ENCODE measurements at places on chromosomes 4 and X.

GRCh38 chr4:65391814-65392213, 278.5 kb downstream of the EPHA5 start:
- no peak for DNase-seq

GRCh38 chr4:4504783-4505182, 37.1 kb downstream of the STX18 start:
- no peak for DNase-seq

DNA sequence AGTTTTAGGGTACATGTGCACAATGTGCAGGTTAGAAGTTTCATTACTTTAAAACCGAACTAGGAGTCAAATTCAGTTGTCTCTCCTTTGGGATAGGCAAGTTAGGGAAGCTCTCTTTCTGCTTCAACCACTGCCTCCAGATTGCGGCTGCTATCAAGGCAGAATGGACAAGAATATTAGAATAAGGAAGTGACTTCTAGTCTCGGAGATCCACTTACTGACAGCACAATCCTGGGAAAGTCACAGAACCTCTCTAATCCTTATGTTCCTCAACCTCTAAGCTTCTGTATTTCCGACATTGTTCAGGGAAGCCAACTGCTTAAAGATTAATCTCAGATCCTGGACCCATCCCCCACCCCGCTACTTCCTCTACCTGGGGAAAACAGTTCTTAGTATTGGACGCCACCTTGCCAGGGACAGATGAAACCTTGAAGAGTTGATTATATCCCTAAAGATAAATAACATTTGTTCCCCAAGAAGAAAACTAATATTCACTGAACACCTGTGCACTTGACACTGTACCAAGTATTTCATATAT, 2.1 kb downstream of the NUP62CL start:
- no peak for DNase-seq

- no peak for DNase-seq
Observed at GRCh38 chr4:58453956-58454355, 1343.8 kb upstream of the IGFBP7 start.

GRCh38 chr4:27635936-27636913, 775.6 kb downstream of the STIM2 start:
- no peak for DNase-seq

GRCh38 chr4:98828801-98829200, 100.1 kb downstream of the EIF4E start:
- peak; percentile 8 for DNase-seq

- DNase-seq = no peak
Observed at GRCh38 chrX:119251386-119251785, 15.3 kb downstream of the PGRMC1 start.

DNA sequence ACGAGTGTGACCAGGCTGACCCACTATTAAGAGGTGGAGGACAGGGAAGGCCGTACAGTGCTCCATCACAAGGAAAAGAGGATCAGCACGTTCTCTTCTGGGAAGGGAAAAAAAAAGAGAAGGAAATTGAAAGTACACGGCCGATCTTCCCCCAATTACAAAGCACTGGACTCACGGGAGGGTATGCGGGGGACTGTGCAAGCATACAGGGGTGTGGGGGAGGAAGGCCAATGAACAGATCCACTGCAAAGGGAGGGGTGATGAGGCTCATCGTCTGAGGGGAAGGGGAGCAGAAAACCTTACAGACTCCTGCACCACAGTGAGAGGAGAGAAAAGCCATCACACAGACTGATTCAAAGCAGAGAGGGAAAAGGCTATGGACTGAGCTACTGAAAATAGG, 1.1 kb downstream of the ELK1 start:
- DNase-seq = no peak

GRCh38 chr4:123841447-123842121, 445.0 kb downstream of the SPRY1 start:
- DNase-seq = no peak

- DNase-seq = no peak
Observed at GRCh38 chrX:20015422-20015821, 24.6 kb upstream of the BCLAF3 start.

- DNase-seq = no peak
Observed at GRCh38 chrX:21883258-21883657, 27.5 kb downstream of the YY2 start.

- no peak for DNase-seq
Observed at GRCh38 chrX:153505361-153505760, 10.6 kb downstream of the BGN start.

GRCh38 chr4:61200916-61201526, 895 bp downstream of the ADGRL3 start:
- DNase-seq = no peak

DNA sequence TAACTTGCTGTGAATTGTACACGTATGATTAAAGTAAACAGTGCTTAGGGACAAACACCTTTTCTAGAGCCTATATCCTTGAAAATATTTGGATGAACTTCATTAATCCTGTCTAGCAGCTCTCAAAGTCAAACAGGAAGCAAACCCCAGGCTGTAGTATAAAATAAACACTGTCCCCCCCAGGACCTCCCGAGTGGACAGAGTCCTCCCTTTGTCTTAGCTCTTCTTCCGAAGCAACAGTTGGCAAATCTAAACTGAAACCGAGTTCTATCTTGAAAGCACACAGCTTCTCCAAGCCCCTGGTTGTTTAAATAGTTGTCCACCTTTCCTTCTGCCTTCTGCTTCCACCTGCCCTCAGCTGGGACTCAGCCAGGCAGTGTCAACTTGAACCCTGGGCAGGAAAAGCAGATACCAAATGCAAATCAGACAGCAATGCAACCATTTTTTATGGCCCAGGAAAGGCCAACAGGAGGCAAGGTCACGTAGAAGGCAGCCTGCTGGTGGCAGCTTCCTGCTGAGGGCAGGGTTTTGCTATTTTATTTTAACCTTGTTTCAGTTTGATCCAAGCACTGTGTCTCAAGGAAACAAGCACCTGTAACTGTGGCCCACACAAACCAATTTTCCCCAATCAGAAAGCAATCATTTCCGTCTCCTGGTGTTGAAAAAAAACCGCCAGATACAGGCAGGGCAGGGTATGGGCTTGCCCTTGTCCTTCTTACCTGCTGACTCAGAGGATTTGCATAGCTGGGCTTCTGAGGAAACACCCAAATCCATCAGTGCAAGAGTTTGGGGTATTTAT, 110.3 kb upstream of the KIT start:
- no peak for DNase-seq

DNA sequence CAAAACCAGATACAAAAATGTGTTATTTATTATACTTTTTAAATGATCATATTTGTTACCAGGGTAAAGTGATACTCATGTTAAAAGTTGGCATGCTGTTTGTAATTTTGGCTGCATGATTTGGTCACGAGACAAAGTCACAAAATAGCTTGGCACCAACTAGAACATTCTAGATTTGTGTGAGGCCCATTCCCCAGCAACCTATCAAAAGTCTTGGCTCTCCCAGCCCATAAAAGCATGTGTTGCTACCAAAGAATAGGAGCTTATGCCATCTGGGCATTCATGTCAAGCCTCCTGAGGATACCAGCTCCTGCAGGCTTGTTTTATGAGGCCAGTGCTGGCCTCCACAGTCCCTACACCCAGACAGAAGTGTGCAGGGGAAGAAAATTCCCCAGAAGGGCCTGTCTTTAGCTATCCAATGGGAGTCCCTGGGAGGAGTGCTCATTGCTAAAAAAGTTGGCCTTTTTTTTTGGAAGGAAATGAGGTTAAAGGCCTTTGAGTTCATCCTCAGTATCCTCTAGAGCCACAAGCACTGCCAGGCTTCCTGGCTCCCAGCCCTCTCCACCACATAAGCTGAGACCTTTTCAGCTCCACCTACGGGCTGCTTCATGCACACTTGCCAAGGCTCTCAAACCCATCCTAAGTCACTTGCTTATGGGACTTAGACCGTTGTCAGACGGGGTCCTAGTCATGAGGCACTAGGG, 211.9 kb upstream of the EOLA2 start:
- DNase-seq = no peak

DNA sequence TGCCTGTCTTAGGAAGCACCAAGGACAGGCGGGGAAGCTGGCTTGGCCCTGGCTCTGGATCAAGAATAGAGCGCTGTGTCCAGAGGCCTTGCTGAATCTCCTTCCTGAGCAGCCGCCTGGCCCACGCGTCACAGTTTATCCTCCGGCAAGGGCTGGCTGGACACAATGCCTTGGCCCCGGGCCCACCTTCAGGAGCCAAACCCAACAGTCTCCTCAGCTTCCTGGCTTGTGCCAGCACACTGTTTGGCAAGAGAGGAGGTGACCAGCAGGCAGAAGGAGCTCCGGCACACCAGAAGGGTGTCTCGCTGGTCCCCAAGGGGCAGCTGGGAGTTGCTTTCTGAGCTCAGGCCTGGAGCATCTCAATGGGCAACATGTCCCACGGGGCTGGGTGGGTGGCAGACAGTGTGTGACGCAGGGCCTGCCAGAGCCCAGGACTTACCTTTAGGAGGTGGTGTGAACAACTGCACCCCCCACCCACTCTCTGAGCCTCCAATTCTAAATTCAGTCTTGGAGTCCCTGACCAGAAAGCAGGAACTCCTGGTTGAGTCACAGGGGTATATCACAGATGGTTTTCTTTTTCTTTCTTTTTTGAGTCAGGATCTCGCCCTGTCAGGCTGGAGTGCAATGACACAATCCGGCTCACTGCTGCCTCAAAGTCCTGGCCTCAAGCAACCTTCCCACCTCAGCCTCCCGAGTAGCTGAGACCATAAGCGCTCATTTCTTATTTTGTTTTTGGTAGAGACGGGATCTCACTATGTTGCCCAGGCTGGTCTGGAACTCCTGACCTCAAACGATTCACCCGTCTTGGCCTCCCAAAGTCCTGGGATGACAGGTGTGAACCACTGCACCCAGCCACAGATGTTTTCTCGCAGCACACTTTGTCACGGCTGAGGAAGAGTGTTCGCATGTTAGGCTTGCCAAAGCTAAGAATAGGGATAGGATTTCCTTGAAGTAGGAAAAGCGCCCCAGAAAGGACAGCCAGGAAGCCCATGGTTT, 361.2 kb downstream of the BCOR start:
- DNase-seq = no peak

Measured in activated gamma-delta T cell treated with anti-CD3 and anti-CD28 coated beads, Interleukin-2, amount 50 U/mL, for 16 hours (primary cell).